ENCODE measurements at places on chromosomes 1 and 21.

- DNase-seq: no peak
These were observed 4.4 kb upstream of the SAMD11 start for GRCh38 chr1:919271-919872.

GRCh38 chr1:71650119-71650518, 569.3 kb upstream of the ZRANB2 start:
- no peak for DNase-seq

DNA sequence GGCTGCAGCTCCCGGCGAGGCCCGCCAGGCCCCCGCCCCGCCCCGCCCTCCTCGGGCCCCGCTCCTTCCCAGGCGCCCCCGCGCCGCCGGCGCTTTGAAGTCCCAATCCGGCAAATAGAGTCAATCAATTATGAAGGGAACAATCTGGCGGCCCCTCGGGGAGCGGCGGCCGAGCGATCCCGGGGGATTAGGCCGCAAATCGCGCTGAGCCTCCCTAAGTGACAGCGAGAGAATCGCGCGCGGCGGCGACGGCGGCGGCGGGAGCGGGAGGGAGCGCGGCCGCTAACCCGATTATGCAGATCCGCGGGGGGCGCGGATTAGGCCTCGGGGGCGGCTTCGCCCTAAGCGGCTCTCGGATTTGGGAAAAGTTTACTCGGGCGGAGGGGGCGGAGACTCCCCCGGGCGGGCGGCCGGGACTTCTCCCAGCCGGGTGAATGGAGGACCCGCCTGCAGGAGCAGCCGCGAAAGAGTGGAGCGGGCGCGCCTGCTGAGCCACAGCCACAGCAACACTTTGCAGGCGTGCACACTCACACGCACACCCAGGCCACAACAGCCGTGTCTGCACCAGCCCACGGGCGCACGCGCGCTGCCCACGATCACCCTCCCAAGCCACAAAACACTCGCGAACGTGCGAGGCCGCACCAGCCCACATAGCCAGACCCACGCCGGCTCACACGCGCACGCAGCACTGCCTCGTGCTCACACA, 23.0 kb upstream of the DMBX1 start:
- DNase-seq: peak; percentile 88

DNA sequence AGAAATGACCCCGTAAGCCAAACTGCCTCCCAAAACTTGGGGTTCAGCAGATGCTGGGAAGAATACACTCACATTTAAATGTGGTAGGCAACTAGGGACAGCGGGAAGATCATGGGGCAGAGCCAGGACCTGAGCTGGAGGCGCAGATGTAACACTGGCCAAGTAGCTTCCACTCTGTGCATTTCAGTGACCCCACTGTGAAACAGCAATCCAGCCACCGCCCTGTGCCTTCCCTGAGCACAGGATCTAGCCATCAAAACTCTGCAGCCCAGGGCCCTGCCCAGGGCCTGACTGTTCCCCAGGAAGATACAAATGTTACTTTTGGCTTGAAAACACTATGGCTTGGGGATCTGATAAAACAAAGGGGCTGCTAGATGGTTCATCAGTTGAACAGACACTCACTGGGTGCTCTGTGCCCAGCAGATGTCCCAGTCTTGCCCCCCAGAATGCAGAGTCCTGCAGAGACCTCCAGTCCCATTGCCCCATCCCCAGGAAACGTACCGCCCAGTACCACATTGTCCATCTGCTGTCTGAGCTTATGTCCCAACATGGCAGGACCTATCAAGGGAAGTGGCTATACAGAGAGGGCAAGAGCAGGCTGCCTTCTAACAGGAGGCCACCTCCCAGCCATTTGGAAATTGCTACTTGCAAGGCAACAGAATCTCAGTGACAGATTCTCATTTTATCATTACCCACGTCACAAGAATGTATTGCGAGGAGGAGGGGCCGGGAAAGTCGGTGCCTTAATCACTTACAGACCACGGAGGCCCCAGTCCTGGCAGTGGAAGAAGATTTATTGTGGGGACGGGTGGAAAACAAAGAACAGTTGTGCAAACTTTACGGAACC, 124.0 kb downstream of the DMRTB1 start:
- no peak for DNase-seq

DNA sequence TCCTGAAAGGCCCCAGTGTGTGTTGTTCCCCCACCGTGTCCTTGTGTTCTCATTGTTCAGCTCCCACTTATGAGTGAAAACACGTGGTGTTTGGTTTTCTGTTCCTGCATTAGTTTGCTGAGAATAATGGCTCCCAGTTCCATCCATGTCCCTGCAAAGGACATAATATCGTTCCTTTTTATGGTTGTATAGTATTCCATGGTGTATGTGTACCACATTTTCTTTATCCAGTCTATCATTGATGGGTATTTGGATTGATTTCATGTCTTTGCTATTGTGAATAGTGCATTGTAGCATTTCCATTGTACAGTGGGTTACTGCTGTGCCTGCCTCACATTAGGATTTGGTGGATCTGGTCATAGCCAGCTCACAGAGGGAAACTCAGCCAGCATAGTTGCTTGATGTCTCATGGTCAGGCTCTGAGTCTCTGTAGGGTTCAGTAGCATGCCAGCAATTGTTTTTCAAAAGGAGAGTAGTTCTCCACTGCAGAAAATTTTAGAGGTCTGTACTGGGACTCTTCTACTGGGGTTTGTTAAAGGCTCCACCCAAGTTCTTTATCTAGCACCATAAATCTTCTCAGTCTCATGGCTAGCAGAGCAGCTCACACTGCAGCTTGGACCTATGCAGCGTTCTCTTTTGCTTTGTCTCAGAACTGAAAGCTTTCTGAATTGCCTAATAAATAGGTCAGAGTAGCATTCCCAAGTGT, 41.0 kb downstream of the RUNX3 start:
- DNase-seq: no peak

DNA sequence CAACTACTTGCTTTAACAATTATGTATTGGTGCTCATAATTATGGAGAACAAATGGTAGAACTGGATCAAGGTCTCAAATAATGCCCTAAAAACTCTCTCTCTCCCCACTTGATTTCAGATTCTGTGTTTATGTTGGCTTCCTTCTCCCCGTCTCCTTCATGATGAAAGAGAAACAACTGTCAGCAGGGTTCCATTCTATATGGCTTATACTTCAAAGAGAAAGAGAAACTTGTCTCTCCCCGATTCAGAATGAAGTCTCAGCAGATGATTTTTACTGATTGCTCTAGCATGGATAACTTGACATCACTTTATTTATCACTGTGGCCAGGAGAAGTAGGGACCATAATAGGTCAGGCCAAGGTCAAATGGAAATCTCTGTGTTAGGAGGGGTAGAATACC, 575.6 kb downstream of the AGBL4 start:
- DNase-seq: no peak

- DNase-seq: no peak
These were observed 35.0 kb upstream of the TMEM51 start for GRCh38 chr1:15118579-15118978.

GRCh38 chr1:168752171-168752832, 23.3 kb upstream of the DPT start:
- DNase-seq: no peak

- no peak for DNase-seq
These were observed 18.9 kb downstream of the CAP1 start for GRCh38 chr1:40059338-40059959.

- DNase-seq: no peak
These were observed 3.5 kb downstream of the NRIP1 start for GRCh38 chr21:15061279-15061678.

DNA sequence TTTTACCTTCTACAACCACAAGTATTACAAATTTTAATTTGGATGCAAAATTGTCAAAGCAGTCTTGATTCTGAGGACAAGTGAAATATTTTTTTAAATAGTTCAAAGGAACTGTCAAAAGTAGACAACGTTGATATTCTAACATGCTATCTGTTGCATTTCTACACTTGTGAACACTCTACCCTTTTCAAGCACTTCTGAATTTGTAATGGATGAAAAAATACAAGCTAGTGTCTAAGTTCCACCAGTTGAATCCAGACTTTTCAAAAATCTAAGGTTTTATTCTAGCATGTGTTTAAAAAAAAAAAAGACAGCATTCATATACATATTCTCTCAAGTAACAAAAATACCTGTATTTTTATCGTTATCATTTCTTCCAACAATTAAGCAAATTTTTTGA, 2.1 kb downstream of the ARID4B start:
- no peak for DNase-seq

GRCh38 chr21:37530901-37531351, 164.4 kb downstream of the DYRK1A start:
- DNase-seq: peak; percentile 78

DNA sequence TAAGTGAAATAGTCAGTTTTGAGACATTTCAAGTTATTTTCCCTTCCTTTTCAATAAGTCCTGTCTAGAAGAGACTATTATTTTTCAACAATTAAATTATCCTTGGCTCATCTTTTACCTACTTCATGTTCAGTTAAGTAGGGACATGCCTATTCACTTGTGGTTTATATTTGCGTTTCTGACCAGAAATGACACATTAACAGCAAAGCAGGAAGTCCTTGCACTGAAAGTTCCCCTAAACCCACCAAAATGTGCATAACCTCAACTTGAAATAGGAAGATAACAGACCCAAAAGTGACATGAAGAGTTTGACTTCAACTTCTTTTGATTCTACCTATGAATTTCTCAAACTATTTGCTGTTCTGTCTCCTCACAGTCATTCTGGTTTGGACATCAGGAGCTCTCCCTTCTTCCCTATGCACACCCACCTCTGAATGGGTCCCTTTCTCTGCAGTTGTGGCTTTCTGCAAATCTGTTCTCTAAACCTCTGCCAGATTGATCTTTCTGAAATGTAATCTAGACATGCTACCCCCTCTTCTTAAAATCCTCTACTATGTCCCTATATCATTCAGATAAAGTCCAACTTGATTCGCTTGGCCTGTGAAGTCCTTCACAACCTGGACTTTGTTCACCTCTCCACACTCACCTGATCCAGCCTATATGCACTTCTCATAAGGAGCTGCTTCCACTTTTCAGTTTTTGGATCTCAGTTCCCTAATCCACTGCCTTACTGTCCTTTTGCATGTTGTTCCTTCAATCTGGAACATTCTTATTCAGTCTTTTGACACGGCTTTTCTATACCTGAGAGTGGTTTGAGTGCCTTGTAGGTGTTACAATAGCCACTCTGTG, 661.5 kb upstream of the ADGRL4 start:
- no peak for DNase-seq

DNA sequence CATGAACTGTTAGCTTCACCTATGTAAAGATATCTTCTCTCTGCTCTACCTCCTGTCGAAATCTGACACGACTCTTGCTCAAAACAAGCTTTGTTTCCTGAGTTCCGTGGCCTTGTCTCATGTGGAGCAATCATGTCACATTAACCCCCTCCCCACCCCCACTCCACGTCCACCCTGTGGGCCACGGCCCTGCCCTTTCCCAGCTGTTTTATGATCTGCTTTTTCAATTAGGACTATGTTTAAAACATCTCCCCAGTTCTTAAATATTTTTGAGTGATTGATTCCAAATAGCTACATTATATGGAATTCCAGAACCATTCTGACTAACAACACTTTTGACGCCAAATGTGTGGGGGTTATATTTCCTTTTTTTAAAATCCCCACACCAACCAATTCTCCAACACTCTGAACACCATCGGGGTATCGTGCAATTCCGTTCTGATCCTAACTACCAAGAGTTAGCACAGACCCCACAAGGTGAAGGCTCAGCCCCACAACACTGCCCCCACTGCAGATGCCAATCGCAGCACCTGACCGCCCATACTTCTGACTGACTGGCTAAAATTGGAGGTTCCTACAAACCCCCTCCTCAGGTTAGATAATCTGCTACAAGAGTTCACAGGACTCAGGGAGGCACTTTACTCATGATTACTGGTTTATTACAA, 12.7 kb upstream of the S100A8 start:
- DNase-seq: no peak

DNA sequence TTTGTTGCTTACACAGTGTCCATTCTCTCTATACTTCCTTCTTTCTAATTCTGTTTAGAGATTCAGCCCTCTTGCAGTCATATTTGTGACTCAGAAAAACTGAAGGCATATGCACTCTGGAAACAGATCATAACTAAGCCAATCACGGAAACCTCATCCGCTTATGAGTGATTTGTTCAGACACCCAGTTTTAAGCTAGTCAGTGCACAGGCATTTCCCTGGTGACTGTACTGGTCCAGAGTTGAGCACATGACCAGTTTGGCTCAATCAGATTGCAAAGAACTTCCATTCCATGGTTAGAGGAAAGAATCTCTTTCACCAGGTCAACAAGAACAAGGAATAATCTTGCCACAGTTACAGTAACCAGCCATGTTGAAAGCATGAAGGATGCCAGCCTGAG, 69.2 kb upstream of the SGIP1 start:
- no peak for DNase-seq

DNA sequence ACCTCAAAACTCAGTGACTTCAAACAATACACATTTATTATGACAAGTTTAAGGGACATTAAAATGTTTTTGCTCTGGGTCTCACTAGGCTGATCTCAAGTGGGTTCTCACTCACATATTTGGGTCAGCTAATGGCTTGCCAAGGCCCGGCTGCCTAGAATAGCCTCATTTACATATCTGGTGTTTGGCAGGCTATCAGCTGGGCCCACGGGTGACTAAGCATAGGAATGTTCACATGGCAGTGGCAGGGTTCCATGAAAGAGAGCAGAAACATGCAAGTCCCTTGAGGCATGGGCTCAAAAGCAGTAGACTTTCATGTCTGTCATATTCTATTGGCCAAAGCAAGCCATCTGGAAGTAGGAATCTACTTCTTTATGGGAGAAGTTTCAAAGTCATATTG, 492.6 kb downstream of the KCNT2 start:
- DNase-seq: no peak

- no peak for DNase-seq
These were observed 63.8 kb upstream of the ATP1A1 start for GRCh38 chr1:116309090-116309870.

DNA sequence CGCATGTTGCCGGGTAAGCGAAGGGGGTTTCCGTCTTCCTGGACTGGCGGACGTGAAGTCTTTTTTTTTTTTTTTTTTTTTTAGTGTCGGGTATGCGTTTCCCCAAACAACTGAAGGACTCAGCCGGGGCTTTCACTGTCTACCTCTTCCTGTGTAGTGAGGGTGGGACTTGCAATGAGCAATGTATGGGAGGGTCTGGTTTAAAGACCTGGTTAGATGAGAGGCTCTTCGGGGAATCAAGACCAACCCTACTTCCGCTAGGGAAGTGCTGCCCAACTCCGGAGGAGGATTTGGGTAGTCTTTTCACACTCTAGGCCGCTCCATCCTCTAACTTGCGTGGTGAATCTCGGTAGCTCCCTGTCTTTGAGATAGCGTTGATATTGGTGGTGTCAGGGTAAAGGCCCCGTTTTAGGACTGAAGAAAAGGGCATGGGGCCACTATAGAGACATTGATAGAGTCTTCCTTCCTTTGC, 754 bp downstream of the PRRC2C start:
- peak; percentile 34 for DNase-seq

DNA sequence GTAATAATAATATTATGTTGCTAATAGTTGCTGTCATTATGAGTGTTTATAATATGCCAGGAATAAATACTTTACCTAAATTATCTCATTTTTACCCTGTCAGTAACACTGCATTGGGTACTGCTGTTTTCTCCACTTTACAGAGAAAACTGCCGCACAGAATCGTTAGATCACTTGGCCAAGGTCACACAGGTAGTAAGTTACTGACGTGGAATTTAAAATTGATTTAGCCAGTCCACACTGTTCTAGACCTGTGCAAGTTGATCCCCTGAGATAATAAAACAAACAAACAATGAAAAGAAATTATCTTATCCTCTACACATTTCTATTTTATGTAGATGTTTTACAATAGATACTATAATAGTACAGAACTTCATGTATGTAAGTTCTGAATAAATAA, 174.1 kb downstream of the ROR1 start:
- DNase-seq: no peak
